ENCODE measurements at places on chromosomes 5 and 9.

DNA sequence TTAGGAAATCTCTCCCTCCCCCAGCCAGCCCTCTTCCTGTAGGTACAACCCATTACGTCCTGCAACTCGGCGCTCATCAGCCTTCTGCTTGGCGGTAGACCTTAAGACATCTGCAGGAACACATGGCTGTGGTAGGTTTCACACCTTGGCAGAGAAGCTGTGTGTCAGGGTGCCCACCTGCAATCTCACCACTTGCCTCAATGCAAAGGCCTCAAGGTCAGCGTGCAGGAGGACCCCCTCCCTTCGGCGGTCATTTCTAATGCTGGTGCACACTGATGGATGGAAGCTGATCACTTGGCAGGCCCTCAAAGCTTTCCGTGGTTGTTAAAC lies 67.3 kb downstream of the CRB2 start:
- DNase-seq = no peak

GRCh38 chr5:111242606-111243005 lies 18.4 kb downstream of the CAMK4 start:
- no peak for DNase-seq

DNA sequence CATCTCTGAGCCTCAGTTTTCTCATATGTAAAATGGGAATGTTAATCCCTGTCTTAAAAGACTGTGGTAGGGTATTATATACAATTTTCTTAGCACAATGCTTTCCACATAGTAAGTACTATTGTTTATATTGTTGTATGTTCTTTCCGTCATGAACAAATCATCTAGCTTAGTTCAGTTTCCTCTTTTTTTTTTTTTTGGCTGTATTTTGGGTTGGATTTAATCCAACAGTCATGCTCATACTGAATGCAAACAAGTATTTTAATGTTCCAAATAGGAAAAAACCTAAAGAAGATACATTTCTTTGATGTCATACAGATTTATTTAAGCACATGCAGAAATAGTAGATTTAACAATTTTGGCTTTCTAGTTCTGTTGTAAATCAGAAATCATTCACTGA lies 95.1 kb downstream of the RNF180 start:
- DNase-seq = no peak

DNA sequence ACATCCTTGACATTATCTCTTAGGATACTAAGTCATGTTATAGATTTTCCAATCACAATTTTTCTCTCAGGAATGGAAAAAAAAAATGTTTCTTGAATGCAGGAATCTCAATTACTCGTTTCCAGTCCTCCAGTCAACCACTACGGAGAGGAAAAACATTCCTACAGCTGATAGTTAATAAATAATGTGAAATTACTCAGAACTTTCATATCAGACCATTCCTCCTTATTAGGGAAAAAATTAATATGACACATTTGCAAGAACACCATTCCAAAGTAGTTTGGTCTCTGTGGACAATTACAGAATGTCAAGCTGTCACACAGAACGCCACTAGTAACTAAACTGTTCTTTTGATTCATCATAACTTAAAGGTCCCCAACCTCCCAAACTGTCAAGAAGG lies 31.5 kb downstream of the MED27 start:
- no peak for DNase-seq

GRCh38 chr9:128555180-128555721 lies 2.9 kb downstream of the SPTAN1 start:
- DNase-seq = no peak

- DNase-seq = no peak
Observed at GRCh38 chr9:123283048-123283408, 14.6 kb upstream of the STRBP start.

DNA sequence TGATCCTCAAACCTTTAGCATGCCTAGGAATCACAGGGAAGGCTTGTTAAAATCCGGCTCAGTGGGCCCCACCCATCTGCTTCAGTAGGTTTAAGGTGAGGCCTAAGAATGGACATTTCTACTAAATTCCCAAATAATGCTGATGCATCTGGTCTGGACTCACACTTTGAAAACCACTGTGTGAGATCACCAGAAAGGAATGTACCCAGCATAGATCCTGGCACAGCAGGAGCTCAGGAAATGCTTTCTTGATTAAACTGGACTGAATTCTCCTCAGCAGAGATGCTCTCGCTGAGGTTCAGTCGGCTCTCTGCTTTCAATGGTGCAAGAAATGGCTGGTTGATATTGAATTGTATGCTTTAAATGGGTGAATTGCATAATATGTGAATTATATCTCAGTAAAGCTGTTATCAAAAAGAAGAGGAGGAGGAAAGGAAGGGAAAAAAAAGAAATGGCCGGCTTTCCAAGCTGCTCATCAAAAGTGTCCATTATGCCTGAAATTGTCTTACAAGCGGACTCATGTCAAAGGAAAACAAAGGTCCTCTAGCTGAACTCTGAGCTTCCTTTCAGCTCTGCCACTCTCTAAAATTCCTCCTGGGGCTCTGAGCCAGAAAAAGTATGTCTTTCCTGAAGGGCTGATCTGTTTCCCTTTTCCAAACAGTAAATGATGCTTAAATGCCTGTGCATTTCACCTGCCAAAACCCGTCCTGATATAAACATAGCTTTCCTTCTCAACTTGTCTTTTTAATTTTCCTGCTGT lies 77.6 kb upstream of the SAP30L start:
- no peak for DNase-seq

GRCh38 chr9:130382636-130383349 lies 62.0 kb upstream of the ASS1 start:
- no peak for DNase-seq

DNA sequence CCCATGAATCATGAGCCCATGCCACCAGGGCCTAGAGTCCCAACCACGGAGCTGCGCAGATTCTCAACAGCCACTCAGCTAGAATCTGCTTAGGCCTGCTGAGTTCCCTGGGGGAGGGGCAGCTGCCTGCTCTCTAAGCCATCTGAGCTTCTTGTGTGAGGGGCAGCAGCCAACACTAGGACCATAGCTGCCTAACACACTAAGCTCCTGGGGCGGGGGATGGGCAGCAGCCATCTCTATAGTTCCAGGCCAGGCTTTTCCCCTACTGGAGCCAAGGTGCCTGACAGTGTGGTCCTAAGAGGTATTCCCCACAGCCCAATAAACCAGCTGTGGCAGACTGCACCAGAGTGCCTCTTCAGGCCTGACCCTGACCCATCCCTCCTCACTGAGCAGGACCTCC lies 255.9 kb upstream of the ACO1 start:
- DNase-seq = no peak

DNA sequence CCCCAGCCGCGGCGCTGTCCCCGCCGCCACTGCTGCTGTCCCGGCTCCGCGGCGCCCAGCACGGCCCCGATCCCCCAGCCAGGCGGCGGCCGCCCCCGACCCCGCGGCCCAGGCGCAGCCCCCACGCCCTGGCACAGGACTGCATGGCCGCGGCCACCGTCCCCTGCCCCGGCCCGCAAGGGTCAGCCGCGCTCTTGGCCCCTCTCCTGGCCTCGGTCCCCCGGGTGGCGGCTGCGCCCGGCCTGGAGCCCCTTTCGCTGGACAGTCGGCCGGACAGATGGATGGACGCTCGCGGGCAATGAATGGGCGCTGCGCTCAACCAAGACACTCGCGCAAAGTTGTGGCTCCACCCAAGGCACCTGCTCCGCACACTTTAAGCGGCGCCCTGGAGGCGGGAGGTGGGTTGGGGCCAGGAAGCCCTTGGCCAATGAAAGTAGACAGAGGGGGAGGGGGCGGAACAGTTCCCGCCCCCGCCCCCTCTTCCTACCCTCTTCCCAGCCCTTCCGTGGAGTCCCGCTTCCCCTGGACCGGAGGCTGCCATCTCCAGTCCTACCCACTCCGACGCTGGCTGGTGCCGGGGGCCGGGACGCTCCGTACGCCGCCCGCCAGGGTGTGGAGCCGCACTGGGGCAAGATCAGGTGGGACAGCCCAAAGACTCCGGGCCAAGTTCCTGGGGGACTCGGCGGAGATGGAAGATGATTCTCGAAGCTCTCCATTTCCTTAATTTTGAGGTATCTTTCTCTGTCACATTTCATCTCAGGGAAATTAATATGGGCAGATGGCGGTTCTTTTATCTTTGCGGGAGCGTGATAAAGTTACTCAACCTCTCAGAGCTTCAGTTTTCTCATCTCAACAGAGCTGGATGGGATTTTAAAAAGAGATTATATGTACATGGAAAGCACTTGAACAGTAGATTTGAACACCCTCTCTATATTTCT lies at the start of gene GLDC:
Gene GLDC, minus strand, starts transcription at position 375 of the 938 bp plus-strand sequence. Its CDS starts 230 bp downstream, at position 145.
- DNase-seq = peak; percentile 63
